ENCODE measurements at places on chromosomes 2 and 18.

- DNase-seq: no peak
These were observed 71.2 kb downstream of the SEMA4F start for GRCh38 chr2:74725287-74725686.

- DNase-seq: no peak
These were observed 49.7 kb downstream of the ARL4C start for GRCh38 chr2:234447189-234447588.

DNA sequence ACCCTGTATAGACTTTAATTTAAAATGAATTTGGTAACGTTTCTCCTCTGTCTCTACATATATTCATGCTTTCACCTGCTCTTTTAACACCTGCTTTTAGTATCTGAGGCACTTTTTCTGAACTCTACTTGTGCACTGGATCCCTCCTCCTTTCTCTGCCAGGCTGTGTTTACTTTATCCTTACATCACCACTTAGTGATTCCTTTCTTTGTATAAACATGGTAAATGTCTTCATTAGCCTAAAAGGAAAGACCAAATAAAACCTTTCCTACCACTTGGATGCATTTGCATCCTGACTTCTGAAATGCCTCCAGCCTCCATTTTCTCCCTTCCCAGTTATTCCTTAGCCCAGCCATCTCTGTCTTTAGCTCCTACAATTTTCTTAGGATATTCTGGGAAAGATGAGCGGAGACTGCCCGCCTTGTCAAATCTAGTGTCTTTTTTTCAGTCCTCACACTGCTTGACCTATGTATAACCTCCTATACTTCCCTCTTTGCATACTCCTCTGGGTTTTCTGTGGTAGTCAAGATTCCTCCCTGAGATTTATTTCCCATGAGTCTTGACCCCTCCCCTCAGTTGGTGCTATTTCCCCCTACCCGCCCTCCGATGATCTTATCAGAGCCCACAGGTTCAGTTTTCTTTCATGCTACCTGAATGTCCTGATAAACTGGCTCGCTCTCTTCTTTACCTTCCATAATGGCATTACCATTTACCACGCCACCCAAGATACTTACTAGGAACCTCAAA, 44.8 kb downstream of the REL start:
- no peak for DNase-seq

- no peak for DNase-seq
These were observed 60.7 kb upstream of the GATA6 start for GRCh38 chr18:22108674-22109073.

DNA sequence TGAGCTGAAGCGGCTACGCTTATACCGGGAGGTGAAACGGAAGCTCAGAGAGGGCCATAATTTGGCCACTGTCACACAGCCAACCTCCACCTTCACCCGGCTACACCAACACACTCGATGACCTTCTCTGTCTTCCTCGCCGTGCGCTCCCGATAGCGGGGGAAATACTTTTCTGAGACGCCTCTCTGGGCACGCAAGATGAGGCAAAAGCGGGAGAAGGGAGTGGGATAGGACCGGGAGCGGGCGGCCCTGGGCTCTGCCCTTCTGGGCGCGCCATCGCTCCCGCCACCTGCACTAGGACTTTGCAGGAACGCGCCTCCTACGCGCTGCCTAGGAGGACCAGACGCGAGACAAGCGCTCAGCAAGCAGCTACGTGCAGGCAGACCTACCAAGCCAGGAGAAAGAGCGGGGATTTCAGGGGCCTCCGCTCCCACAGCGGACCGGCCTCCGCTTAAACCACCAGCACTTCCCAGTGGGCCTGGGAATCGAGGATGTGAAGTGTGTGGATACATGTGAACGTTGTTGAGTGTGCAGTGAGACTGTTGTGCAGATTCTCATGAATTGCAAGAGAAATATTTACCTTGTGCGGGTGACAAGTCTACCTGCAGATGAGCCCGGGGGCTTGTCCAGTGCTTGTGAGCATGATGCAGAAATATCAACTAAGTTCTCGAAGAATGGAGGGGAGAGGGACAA, 11.4 kb downstream of the SIX3 start:
- DNase-seq: no peak

GRCh38 chr18:24679062-24679461, 218.6 kb downstream of the HRH4 start:
- no peak for DNase-seq

GRCh38 chr2:237626813-237627440, 460 bp upstream of the LRRFIP1 start:
- DNase-seq: peak; percentile 42

GRCh38 chr18:58218117-58218516, 174.1 kb downstream of the NEDD4L start:
- DNase-seq: no peak

DNA sequence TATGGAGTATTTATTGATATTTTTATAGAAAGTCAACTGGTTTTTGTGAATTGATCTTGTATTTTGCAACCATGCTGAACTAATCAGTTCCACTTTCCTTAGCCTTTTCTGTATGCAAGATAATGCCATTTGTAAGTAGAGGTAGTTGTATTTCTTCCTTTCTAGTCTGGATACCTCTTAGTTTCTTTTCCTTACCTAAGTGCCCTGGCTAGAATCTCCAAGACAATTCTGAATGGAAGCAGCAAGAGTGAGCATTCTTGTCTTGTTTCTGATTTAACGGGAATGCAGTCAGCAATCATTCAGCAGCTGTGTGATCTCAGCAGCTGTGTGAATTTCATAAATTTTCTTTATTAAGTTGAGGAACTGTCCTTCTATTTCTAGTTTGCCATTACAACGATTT, 73.4 kb downstream of the NRXN1 start:
- no peak for DNase-seq

DNA sequence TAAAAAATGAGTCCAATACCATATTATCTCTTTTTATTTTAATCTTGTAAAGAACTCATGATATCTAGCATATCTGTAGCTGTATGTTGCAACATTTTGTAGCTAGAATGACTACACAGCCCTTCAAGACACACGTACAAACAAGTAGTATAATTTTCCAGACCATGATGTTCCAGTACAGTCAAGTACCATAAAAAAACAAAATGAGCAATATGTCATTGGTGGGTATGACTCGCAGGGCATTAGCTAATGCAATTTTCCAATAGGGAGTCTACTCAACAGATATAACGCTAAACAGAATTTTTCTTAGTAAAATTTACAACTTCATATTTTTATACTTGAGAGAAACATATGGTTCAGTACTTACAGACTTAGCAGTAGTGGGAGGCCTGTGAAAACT, 53.6 kb upstream of the UGP2 start:
- no peak for DNase-seq

GRCh38 chr2:159797543-159798375, at the start of gene CD302:
Gene CD302 (minus strand): TSS chr2:159798208. CDS start chr2:159798198, 10 bp downstream.
- DNase-seq: peak; percentile 14

DNA sequence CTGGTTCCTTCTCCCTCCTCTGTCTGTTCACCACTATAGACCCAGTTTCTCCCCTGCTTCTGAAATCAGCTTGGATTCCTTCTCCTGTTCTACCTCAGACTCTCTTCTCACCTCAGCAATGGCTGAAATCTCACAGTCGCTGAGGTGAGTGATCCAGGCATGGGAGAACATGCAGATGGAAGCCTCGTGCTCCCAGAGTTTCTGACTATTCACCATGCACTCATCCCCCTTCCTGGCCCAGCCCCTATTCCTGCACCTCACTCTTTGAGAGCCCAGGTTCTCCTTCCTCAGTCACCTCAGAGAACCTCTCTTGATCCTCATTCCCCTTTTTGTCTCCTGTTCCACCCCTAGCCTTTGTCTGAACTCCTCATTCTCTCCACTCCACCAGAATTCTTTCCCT, 78.5 kb downstream of the SPTBN1 start:
- no peak for DNase-seq

DNA sequence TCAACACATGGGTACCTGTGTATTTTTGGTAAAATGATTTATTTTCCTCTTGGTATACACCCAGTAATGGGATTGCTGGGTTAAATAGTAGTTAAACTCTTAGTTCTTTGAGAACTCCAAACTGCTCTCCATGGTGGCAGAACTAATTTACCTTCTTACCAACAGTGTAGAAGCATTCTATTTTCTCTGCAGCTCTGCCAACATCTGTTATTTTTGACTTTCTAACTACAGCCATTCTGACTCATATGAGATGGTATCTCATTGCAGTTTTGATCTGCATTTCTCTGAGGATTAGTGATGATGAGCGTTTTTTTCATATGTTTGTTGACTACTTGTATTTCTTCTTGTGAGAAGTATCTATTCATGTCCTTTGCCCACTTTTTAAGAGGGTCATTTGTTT, 180.6 kb downstream of the FSIP2 start:
- no peak for DNase-seq

- DNase-seq: no peak
These were observed 40.7 kb downstream of the IL1R2 start for GRCh38 chr2:102032368-102033030.

GRCh38 chr18:57755473-57756067, 47.5 kb downstream of the ATP8B1 start:
- no peak for DNase-seq

DNA sequence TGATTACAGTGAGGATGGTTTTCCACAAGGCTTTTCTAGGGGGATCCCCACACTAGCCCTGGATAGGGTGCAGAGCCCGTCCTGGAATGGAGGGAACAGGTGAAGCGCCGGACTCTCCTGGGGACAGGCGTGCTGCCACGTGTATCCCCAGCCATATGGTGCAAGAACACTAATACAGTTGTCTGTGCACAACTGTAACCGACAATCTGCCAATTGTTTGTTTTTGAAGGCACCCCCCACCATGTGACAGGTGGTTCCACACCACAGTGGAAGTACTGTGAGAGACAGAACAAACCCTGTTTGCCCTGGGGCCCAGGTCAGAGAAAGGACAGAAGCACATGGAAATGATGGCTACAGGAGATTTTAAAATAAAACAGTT, 52.9 kb downstream of the MYCN start:
- no peak for DNase-seq
